NCI-H187 (cell line): ENCODE measurements at places on chromosomes 7 and 10.

GRCh38 chr7:104906556-104906955 is 107.4 kb upstream of the KMT2E start:
- DNase-seq = no peak

- no peak for DNase-seq
Observed at GRCh38 chr10:63614371-63614891, 93.2 kb downstream of the REEP3 start.

DNA sequence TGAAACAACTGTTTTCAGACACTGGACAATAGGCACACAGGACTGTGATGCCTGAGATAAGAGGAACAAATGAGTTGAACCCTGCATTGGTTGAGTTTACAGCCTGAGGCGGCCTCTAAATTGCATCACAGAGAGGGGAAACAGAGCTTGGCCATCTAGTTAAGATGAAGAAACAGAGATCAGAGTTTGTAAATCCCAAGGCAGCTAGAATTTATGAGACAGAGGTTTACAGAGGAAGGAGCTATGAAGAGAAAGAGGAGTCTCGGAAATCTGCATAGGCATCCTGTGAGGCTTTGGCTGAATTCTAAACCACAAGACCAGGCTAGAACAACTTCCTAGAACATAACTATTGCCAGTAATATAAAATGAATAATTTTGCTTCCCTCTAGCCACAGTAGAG is 41.0 kb upstream of the OIT3 start:
- no peak for DNase-seq

DNA sequence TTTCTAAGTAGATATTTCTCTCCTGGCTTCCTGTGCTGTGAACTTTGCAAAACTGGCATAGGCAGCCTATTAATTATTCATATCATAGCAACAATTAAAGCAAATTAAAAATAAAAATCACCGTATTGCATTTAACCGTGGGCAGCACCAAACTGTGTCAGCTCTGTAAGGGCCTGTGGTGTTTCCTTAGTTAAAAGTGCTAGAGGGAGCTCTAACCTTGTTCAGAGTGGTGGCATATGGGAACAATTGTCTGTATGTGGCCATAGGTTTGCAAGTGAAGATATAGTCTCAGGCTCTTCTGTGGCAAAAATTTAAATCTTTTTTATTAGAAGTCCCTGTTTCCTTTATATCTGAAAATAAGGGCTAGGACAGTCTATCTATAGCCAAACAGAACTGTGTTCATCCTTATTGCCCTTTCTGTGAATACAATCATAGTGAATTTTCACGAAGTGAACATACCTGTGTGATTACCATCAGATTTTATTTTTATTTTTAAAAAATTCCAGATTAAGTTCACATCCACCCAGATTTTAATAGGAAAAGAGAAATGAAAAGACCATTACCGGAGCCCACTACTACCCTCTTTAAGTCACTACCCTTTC is 92.6 kb downstream of the POLL start:
- no peak for DNase-seq

DNA sequence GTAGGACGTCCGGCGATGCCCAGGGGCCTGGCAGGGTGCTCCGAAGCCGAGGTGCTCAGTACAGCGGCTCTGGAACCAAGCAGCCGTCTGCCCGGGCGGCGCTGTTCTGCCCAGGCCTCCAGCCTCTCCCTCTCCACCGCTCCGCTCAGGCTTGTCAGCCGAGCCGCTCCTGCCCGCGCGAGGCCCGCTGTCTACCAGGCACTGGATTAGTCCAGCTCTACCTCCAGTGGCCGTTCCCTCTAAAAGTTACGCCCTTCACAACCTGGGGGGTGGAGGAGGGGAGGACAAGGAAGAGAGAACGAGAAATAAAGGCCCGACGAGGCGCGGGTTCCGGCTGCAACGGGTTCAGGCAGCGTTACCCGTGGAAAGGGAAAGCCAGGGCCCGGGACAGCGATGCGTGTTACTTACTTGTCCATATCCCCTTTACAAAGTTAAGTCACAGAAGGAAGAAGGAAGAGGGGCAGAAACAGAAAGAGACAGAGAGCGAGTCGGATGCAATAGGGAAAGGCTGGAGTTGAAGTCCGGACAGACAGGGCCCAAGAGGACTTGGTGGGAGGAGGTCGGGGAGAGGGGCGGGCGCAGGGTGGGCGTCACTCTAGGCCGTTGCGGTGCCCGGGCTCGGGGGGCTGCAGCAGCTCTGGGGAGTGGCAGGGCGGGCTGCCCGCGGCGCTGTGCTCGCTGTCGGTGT is 2.8 kb downstream of the SP8 start:
- DNase-seq = no peak

DNA sequence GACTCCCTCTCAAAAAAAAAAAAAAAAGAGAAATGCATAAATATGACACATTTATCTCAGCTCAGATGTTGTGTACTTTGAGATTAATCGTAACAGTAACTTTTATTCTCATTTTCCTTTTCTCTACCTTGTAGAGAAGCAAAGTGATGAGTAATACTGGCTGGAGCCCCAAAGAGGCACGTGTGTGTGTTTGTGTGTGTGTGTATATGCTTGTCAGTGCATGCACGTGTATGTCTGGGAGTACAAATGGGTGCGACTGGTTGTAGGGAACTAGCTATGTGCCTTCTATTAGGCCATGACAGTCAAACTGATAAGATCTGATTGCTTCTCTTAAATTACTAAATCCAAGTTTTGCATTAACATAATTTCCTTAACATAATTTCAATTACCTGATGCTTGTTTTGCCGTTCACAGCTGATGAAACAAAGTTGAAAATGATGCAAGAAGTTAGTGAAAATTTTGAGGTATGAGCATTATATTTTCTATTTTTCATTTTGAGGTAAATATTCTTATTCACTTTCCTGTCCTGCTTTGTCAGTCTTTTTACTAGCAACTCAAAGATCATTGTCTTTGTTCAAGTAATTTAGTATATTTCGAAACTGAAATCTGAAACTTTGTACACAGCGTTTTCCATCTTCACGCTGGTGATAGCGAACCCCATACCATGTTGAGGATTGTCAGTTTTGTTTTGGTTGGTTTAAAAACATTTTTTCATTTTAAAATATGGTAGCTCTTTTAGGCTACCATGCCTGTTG is 3.4 kb downstream of the TRRAP start:
- no peak for DNase-seq

GRCh38 chr10:32961895-32962369 is 3.9 kb upstream of the ITGB1 start:
- no peak for DNase-seq

DNA sequence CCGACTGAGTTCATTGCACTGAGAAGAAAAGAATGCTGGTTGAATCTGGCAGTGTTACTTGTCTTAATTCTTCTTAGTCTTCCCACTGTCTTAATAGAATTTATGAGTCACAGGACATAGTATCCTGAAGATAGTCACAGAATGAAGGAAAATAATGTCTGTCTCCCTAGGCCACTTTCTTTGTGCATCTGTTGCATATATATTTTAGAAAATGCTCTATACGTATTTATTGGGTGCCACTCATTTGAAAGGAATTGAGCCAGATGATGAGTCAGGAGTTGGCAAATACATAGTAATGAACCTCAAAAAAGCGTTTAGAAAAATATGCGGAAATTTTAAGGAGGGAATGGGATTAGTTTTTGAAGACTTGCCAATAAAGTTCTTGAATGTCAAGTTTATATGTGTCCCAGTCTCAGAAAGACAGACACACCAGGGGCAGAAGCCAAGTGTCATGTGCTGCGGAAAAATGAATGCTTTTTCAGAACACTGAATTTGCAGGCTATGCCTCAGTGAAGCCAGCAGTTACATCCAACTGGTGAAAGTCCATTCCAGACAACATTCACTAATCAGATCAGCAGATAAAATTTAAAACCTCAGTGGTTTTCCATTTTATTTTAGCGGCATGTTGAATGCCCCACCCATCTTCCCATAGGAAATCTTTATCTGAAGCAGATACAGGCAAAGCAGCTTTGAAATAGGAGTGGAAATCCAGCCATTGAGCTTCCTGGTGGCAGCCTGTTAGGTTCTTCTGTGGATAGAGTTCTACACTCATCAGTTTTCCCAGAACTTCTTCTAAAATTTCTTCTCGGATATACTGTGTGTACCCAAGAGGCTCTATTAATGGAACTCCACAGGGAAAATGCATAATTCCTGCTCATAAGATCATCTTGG is 308.4 kb downstream of the BICC1 start:
- DNase-seq = no peak

- DNase-seq = peak; percentile 47
Observed at GRCh38 chr7:148940702-148941597, 56.9 kb upstream of the EZH2 start.

GRCh38 chr10:49207936-49208487 is 19.8 kb upstream of the TMEM273 start:
- peak; percentile 36 for DNase-seq

DNA sequence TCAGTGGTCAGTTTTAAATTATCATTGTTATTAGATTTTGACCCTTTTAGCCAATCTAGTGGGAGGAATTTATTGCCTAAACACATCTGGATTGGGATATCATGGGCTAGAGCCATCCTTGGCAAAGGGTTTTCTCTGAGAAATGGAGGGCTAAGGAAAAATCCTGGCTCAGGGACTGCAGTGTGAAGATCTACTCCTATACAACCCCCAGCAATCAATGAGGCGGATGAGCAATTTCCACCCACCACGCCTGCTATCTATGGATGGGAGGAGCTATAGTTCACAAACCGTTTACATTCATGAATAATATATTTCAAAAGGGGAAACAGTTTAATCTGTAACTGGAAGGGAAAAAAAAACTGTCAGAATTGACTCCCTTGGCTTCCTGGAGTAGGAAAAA is 2.7 kb downstream of the CAV1 start:
- no peak for DNase-seq

DNA sequence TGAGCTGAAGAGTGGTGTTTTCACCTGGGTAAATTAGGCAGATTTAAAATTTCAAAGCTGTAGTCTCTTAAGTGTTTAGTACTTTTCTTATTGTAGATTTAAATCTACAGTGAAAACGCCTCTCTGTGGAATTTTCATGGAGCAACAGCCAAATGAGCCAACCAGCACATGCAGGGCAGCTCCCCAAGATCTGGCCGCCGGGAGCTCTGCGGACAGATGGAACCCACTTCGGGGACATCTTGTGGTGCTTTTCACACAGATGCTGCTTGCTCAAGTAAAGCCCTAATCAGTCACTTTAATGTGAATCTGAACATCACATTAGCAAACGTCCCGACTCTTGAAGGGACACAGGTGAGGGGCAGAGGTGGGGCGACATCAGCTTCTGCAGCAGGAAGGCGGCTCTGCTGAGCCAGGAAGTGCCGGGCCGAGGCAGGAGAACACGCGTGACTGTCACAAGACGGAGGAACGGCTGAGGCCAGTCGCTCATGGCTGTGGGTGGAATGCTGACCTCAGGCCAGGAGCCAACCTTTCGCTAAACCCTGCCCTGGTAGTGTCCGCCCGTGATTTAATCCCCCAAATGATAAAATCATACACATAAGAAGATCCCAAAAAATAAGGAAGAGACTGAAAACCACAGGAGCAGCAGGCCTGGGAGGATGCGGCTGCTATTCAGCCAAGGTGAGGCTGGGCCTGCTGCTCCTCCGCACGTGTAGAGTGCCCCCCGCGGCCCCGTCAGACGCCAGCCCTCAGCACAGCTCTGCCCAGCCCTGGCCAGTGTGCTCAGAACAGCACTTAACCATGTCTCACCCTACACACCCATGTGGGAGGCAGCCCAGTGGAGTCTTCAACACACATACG is 256.8 kb downstream of the ZMYND11 start:
- DNase-seq = no peak

- no peak for DNase-seq
Observed at GRCh38 chr10:49747303-49747646, 14.8 kb downstream of the OGDHL start.

- DNase-seq = no peak
Observed at GRCh38 chr10:46094931-46095750, 49.1 kb upstream of the MSMB start.

DNA sequence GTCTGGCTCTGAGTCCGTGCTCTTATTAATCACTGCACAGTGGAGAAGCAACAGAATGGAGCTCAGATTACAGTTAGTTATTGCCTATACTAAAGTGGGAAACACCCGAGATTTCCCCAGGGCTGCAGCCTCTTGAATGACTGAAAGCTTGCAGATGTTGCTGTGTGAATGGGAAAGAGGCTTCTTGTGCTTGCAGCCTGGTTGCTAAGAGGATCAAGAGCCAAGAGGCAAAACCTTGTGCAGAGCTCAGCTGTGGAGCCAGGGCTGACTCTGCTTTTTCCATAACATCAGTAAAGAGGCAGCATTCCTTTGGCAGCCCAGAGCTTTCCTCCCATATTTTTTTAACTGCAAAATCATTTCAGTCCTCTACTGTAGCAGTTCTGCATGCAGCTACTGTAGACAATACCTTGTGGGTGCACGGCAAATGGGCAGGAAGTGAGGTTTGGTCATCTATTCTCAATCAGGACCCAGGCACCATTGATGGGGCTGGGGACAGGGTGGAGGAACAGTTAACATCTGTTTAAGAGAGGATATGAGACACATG is 86.5 kb downstream of the RALA start:
- DNase-seq = peak; percentile 65

DNA sequence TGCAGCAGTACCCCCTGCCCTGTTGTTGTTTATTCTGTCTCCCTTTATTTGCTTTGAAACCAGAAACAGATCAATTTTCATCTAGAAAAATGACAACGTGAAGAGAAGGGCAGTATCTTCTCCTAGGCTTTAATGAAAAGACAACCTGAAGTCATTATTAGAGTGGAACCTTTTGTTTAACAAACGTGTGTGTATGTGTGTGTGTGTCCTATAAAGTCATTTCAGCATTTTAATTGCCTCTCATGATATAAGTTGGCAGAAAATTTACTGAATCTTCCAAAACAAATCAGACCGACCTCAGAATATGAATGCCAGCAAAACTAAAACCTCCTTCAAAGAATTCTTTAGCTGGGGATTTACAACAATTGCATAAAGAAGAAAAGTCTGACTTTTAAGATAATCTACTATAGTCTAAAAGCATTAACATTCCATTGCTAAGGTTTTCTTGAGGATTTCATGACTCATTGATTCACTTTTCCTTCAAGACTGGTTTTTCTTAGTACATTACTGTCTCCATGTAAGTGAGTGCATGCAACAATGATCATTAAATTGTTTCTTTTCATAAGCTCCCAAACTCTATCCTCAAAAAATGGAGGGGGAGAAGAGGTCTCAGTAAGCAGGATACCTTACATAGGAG is 3.2 kb downstream of the GLI3 start:
- DNase-seq = no peak
